ENCODE measurements at places on chromosomes 2 and 18.

- no peak for DNase-seq
These were observed 5.2 kb upstream of the SPRED2 start for GRCh38 chr2:65437392-65438135.

- DNase-seq, result no peak
These were observed 112.5 kb downstream of the NCK2 start for GRCh38 chr2:105857076-105857740.

DNA sequence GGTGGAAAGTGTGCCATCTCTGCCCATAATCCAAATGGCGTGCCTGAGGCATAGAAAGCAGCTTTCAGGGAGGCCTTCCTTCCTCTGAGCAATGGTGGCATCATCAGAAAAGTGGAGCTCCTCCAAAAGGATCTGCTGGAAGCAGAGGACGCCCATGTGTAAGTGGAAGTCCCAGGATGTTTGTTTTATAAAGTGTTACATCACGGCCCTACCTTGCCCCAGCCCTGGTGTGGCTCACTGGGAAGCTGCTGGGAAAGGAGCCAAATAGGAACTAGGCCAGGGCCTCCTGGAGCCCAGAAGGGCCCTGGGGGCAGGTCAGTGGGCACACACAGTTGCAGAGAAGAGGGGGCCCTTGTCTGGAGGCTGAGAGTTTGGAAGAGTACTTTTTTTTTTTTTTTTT, 4.2 kb upstream of the ODC1 start:
- DNase-seq, result no peak

GRCh38 chr2:8259841-8260178, 422.0 kb upstream of the ID2 start:
- no peak for DNase-seq

- no peak for DNase-seq
These were observed 16.7 kb downstream of the HK2 start for GRCh38 chr2:74850496-74851190.

GRCh38 chr2:45567288-45567963, 43.6 kb downstream of the SRBD1 start:
- DNase-seq, result no peak

DNA sequence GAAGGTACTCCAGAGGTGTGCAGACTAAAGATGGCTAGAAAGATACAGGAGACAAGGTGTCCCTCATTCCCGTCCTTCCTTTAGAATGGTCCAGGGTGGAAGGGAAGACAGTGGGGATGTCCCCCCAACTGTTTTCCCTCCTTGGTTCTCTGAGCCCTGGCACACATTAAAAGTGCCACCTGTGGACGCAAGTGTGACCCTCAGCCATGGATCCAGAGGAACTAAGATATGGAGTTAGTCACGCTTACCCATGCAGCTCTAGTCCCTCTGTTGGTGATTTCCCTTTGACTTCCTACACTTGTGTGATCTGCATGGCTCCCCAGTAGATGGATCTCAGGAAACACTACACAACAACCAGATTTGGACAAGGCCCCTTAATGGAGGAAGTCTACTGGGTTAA, 113.1 kb upstream of the SRD5A2 start:
- no peak for DNase-seq

- no peak for DNase-seq
These were observed 51.8 kb downstream of the PSD4 start for GRCh38 chr2:113225263-113226259.

DNA sequence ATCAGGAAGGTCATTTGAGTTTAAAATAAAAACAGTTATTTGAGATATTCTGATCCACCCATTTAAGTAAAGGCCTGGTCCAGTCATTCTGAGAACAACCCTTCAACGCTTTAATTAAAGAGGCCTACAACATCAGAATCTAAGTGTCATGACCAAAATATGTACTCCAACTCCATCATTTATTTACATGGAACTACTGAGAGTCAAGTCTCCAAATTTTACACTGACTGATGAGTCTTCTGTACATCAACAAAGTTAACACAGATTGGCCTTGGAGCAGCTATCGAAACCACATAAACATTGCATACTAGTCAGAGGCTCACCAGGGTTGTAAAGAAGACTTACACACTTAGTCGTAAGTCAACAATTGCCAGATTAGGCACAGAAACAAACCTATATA, 37.1 kb downstream of the PIEZO2 start:
- DNase-seq, result no peak

DNA sequence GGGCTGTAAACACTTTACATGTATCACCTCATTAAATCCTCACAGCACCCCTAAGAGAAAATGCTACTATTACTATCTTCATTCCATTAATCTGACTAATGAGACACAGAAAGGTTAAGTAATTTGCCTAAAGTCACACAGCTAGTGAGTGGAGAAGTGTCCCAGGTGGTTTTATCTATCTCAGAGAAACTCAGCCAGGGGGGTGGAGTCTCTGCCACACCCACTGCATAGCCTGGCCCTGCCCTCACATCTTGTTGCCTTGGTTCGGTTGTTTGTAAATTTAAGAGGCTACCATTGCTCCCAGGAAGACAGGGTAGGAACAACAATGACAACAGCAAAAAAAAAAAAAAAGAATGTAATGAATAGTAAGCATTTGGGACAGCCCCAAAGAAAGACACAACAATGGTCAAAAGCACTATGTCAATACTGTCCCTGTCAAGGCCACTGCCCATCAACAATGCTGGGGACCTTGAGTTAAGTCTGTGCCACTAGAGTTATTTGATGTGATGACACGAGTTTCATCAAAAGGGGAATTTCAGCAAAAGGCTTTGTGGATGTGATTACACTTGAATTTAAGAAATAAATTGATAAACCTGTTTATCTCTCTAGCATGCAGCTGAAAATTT, 17.5 kb downstream of the CYRIA start:
- DNase-seq, result no peak

GRCh38 chr18:28108254-28108653, 68.7 kb downstream of the CDH2 start:
- DNase-seq, result no peak

Measured in hindlimb muscle (tissue), 1 donor.